HS-27A (cell line): ENCODE measurements at places on chromosomes 4 and X.
A peak's percentile ranks its signal among the peaks of the same experiment; 100 is the strongest.

GRCh38 chrX:151806967-151807540 lies 72.5 kb downstream of the CNGA2 start:
- no peak for DNase-seq

GRCh38 chr4:3340038-3340699 lies 47.3 kb downstream of the RGS12 start:
- DNase-seq, result no peak

- no peak for DNase-seq
These were observed 40.1 kb upstream of the KLHL8 start for GRCh38 chr4:87260477-87260876.

GRCh38 chr4:86220121-86220520 lies 139.7 kb downstream of the MAPK10 start:
- DNase-seq, result no peak

- DNase-seq, result no peak
These were observed 30.1 kb upstream of the PRDX4 start for GRCh38 chrX:23637187-23637586.

DNA sequence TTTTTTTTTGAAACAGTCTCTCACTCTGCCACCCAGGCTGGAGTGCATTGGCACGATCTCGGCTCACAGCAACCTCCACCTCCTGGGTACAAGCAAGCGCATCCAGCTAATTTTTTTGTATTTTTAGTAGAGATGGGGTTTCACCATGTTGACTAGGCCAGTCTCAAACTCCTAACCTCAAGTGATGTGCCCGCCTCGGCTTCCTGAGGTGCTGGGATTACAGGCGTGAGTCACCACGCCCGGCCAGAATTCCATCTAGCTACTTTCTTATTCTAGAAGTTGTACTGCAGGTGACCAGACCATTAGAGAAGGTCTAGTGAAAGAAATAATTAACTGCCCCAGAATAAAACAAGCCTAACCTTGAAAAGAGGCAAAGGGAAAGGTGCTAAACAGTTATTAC lies 2.3 kb downstream of the LRBA start:
- no peak for DNase-seq

DNA sequence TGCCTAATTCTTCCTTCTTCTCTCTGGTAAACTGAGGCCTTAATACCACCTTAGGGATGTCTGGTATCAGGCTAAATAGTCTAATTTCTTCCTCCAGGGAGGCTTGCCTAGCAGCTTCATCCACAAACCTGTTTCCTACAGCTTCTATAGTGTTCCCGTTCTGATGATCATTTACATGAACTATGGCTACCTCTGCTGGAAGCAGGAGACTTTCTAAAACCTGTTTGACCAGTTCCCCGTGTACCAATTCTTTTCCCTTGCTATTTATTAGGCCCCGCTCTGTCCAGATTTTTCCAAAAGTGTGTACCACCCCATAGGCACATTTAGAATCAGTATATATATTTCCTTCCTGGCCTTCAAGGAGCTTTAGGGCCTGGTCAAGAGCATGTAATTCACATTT lies 5.8 kb upstream of the USP38 start:
- no peak for DNase-seq

DNA sequence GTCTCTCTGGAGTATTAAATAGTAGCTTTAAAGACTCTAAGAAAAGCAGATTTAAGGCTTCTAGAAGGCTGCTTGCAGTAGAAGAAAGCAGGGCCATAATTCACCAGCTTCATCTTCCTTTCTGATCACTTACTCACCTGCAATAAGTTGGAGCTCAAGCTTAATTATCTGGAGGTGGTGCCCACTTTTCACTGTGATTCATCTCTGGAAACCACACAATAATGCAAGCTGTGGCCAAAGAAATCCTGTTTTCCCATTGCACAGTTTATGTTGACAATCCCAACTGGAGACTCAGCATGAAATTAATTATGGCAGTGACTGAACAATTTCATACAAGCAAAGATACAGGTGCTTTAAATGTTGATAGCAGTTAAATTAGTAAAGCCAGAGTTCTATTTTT lies 14.7 kb downstream of the CWH43 start:
- DNase-seq, result no peak

- no peak for DNase-seq
These were observed 4.8 kb upstream of the CXCL13 start for GRCh38 chr4:77600521-77601451.

DNA sequence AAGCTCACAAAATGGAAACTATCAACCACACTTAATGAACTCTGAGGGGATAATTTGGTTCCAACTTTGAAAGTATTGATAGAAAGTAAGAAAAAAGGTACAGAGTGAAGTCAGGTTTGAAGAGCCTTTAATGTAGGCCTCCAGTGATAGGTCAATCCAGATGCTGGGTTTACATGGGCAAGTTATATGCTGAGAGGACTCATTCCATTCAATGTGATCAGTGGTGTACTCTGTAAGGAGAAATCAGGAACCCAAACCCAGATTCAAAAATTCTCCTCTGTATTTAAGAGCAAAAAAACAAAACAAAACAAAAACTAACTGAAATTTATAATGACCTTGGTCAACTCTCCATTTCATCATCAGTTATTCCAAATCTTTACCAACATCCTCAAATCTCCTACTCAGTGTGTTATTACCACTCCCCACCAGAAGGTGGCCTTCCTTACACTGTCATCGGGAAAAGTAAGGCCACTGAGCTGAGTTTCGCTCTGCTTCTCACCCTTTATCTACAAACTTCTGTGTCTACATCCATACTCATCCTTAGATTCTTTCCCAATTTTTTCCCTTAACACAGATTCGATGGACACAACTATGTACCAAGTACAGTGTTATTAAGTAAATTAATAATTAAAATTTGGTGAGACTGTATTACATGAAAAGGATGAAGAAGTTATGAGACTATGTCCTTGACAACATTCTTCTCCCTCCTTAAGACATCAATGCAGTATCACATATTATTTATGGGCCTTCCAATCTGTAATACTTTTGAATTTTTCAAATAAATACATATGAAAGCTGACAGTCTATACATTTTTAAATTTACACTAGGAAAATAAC lies 88.3 kb downstream of the ZAR1 start:
- peak; percentile 43 for DNase-seq

DNA sequence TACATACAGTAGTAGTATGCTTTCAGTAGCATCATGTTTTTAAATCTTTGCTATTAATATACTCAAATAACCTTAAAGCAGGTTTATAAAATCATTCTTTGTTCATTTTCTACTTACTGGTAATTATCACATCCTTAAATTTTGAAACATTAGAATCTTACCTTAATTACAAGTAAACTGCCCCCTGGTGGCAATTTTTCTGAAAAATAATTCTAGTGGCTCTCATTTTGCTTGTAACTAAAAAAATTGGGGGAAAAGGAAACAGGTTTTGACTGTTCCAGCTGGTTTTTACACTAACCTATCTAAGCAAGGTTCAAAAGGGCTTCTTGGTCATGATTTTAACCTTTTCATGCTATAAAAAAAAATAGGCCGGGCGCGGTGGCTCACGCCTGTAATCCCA lies 18.5 kb upstream of the DCAF4L1 start:
- no peak for DNase-seq

DNA sequence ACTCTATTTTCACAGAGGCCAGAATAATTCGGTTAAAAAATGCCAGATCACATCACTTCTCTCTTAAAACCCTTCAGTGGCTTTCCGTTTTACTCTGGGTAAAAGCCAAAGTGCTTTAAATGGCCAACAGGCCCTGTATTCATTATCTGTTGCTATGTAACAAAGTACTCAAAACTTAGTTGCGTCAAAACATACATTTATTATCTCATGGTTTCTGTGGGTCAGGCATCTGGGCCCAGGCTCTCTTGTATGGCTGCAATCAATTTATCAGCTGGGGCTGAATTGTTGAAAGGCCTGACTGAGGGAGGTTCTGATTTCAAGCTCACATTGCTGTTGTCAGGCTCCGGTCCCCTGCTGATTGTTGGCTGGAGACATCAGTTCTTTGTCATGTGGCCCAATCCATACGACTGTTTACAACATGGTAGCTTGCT lies 72.7 kb upstream of the H2AZ1 start:
- DNase-seq, result no peak

- no peak for DNase-seq
These were observed 2.9 kb downstream of the ANOS1 start for GRCh38 chrX:8728932-8729535.

GRCh38 chrX:132022198-132022966 lies 720 bp upstream of the STK26 start:
- no peak for DNase-seq

- DNase-seq, result no peak
These were observed 30.7 kb upstream of the HPGD start for GRCh38 chr4:174553031-174553430.

GRCh38 chr4:150010525-150011126 lies 67.6 kb upstream of the DCLK2 start:
- DNase-seq, result no peak
